ENCODE measurements at places on chromosomes 7 and 10. TPM values are rescaled to one million over a fixed set of nuclear protein-coding genes. Genes with fewer than 3 reads are reported as not detected.

HDAC9 gene
- 3.2 TPM for total RNA-seq

VPS37D gene
- 0.18 TPM for total RNA-seq

DNA sequence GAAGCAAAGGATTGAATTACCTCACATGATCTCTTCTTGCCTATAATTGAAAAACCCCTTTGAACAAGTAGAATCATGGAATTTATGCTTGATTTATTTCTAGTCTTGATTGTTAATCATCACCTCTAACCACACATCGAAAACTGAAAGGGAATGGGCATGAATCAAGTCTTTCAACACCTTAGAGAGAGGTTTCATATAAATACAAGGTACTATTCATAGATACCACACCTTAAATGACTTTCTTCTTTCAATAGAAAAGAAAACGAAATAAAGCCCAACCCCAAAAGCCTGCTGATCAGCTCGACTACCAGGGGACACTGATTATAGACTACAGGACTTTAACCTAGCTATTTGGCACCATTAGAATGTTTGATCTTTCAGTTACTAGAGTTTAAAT lies 128.6 kb upstream of the PTPRZ1 start:
- no peak overlapping the region for H3K27ac ChIP-seq
- no peak for DNase-seq
- no peak overlapping the region for H3K4me3 ChIP-seq

TRUB1 gene
- 15.7 TPM for total RNA-seq

CYP2C18 gene
- total RNA-seq: 0.13 TPM

RASSF4 gene
- total RNA-seq: 2.8 TPM

DNA sequence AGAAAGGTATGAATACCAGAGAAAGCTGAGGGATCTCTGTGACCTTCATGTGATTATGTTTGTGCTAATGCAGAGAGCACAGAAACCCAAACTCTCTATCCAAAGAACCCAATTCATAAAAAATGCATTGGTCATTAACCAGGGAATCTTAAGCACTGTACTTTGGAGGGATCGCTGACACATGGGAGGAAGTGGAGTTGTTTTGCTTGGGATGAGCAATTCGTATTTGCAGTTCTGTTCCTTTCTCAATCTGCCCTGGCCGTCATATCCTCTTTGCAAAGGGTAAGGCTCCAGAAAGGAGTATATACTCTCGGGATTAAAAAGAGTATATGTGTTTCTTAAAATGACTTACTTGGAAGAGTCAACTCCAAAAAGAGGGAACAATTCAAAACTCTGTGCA lies 221.3 kb downstream of the POU6F2 start:
- no peak overlapping the region for H3K4me3 ChIP-seq
- no peaks in the 10 kb centered on the region for H3K36me3 ChIP-seq
- no peaks in the 10 kb centered on the region for H3K27me3 ChIP-seq

DNA sequence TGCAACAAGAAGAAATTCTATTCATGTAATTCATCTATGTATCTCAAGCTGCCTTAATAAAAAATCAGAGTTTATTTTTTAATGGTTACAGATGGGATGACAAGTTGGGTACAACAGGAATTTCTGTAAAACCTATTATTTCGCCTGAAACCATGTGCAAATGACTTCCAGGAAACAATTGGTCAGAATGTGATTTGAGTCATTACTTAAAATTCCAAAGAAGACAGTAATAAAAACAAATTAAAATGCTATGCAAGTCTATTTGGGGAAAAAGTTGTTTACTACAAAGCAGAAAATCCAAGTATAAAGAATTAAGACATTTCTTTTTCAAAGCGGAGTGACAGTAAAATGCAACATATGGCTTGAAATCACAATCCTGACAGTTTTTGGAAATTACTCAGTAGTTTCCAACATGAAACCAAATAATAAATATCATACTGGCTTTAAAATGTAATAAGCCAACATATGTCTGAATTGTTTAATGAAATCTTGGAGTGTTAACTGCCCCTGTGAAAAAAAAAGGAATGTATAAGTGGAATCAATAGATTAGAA lies 41.5 kb upstream of the SEMA3C start:
- no peaks in the 10 kb centered on the region for H3K27me3 ChIP-seq
- H3K4me3 ChIP-seq: no peak overlapping the region
- no peaks in the 10 kb centered on the region for H3K4me1 ChIP-seq
- no peak for DNase-seq
- H3K27ac ChIP-seq: no peak overlapping the region

GRCh38 chr10:78894841-78895195 lies 173.9 kb upstream of the ZMIZ1 start:
- no peaks in the 10 kb centered on the region for H3K4me1 ChIP-seq
- peaks cover 4% of the 10 kb centered on the region for H3K27me3 ChIP-seq
- DNase-seq: no peak
- no peak overlapping the region for H3K4me3 ChIP-seq
- no peaks in the 10 kb centered on the region for H3K36me3 ChIP-seq

RELN gene
- total RNA-seq: not detected

DNA sequence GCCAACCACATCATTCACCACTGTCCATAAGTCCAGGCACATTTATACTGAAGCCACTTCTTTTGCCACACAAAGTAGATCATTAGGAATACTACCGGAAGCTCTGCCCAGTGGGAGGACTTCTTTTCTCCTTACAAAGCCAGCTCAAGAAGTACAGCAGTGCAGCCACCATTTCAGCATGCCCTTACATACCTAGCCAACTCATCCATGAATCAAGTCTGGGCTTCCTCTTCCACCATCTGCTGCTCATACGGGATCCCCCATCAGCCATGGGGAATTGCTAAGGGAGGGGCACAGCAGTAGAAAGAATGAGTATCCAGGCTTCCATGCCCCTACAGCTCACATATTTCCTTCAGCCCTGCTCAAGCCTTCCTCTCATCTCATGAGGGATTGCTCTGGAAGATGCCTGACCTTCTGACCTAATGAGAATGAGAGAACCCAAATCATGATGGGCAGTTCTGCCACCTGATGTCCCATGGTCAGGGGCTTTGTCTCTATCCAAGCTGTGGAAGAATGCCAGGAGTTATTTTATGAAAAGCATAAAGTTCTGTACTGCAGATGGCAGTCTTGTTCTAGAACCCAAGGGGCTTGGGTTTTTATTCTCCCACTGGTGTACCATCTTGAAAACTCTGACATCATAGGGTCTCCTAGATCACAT lies 39.5 kb downstream of the ACSM6 start:
- H3K4me3 ChIP-seq: no peak overlapping the region
- H3K27me3 ChIP-seq: no peaks in the 10 kb centered on the region
- H3K36me3 ChIP-seq: no peaks in the 10 kb centered on the region
- H3K27ac ChIP-seq: no peak overlapping the region
- DNase-seq: no peak

DNA sequence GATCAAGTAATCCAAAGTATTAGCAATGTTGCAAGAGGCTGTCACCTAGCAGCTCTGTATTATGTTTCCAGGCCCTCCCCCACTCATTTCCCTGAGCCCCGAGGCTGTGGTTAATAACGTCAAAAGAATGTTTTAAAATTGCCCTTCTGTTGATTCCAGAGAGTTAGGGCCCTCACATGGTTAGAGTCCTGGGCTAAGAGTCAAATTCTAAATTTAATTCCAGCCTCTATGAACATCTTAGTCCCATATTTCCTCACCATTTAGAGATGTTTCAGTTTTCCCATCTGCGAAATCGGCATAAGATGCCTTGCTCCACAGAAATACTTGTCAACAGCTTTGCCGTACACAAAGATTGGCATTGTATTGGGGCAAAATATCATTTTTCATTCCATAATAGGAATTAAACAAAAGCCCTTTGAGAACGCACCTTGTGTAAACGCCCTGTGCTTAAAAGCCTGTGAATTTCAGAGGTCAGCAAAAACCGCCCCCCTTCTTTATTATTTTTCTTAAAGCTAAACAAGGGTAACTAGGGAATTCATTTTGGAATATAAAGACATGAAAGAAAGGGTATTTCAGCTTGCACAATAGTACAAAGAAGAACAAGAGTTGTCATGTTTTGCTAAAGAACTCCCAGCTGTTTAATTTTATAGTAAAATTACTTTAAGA lies 135.8 kb downstream of the ARID5B start:
- no peaks in the 10 kb centered on the region for H3K27me3 ChIP-seq
- peaks cover 51% of the 10 kb centered on the region for H3K4me1 ChIP-seq
- H3K27ac ChIP-seq: no peak overlapping the region
- H3K4me3 ChIP-seq: no peak overlapping the region
- no peak for DNase-seq

GRCh38 chr10:43707770-43708169 lies 59.1 kb upstream of the ZNF32 start:
- H3K36me3 ChIP-seq: no peaks in the 10 kb centered on the region
- H3K4me1 ChIP-seq: no peaks in the 10 kb centered on the region
- no peak overlapping the region for H3K27ac ChIP-seq
- H3K27me3 ChIP-seq: no peaks in the 10 kb centered on the region
- no peak overlapping the region for H3K4me3 ChIP-seq

DNA sequence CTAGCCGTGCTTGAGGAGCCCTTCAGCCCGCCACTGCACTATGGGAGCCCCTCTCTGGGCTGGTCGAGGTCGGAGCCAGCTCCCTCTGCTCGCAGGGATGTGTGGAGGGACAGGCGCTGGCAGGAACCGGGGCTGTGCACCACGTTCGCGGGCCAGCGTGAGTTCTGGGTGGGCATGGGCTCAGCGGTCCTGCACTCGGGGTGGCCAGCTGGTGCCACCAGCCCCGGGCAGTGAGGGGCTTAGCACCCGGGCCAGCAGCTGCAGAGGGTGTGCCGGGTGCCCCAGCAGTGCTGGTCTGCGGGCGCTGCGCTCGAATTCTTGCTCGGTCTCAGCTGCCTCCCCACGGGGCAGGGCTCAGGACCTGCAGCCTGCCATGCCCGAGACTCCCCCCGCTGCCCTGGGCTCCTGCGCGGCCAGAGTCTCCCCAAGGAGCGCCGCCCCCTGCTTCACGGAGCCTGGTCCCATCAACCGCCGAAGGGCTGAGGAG lies 90.8 kb upstream of the NRG3 start:
- no peak for DNase-seq
- no peak overlapping the region for H3K4me3 ChIP-seq
- no peak overlapping the region for H3K27ac ChIP-seq
- no peaks in the 10 kb centered on the region for H3K36me3 ChIP-seq

DNA sequence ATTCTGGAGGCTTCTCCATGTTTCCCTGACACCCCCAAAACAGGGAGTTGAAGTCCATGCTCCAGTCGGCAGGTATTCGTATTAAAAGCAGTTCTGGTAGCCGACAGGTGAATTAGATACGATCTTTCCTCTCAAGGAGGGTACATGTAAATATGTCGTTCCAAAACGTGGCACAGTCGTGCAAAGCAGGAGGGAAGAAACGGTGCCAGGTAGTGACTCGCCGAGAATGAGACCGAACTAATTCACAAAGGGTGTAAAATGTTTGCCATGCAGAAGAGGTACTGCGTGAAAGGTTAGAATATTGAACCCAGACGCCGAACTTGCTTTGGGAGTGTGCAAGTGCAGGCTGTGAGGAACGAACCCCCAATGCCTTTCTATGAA lies 483 bp downstream of the EDRF1 start:
- H3K36me3 ChIP-seq: peaks cover 25% of the 10 kb centered on the region
- peak overlapping the region; percentile 96 for H3K4me3 ChIP-seq
- H3K27me3 ChIP-seq: no peaks in the 10 kb centered on the region
- H3K4me1 ChIP-seq: peaks cover 22% of the 10 kb centered on the region

- no peaks in the 10 kb centered on the region for H3K27me3 ChIP-seq
- H3K36me3 ChIP-seq: no peaks in the 10 kb centered on the region
- no peak overlapping the region for H3K27ac ChIP-seq
These were observed 1375.1 kb upstream of the LRRTM3 start for GRCh38 chr10:65550761-65551160.

- H3K4me1 ChIP-seq: peaks cover 53% of the 10 kb centered on the region
- peak overlapping the region; percentile 6 for H3K27ac ChIP-seq
- no peaks in the 10 kb centered on the region for H3K27me3 ChIP-seq
- H3K4me3 ChIP-seq: peak overlapping the region; percentile 55
- DNase-seq: no peak
These were observed 13.7 kb downstream of the INPP5A start for GRCh38 chr10:132551093-132551807.

FANK1 gene
- 0.44 TPM for total RNA-seq

DNA sequence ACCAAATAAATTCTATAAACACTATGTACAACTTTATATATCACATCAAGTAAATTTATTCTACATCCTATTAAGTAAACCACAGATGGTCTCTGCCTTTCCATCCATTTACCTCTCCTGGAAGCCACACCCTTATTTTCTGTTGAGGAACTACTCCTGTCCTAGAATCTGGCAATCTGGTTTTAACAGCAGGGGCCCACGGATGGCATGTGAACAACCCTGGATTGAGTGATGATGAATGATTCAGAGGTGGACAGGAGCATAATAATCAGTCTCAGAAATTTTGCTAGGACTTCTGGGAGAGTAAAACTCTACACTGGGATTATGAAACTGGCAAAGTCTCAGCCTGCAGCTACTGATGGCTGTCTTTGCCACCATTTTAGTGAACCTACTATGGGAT lies 54.1 kb downstream of the CDK6 start:
- H3K36me3 ChIP-seq: no peaks in the 10 kb centered on the region
- H3K27me3 ChIP-seq: no peaks in the 10 kb centered on the region
- DNase-seq: no peak
- no peak overlapping the region for H3K4me3 ChIP-seq

CPA2 gene
- total RNA-seq: not detected

DNA sequence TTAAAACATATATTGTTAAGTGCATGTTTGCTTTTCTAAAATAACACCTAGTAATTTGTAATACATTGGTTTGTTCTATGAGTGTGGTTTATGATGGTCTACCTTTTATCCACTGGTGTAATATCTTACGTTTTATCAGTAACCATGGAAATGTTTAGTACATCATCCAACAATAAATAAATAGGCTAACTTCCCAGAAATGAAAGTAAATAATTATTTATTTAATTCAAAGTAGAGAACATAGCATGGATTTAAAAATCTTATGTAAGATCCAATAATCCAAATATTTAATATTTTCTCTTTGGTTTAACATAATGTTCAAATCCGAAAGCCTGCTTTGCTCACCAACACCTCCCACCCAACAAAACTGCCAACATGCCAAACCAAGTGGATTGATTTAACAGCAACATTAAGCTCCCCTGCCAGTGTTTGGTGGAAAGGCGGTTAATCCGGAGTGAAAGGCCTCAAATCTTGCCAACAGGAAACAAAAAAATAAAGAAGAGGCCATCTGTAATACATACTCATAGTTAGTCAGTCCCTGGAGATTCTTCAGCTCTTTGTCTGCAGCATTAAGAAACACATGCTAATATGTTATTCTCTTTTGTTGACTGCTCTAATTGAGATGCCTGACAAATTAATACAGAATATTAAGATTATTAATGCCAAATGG lies 897.8 kb downstream of the CNTNAP2 start:
- H3K27me3 ChIP-seq: no peaks in the 10 kb centered on the region
- no peak for DNase-seq
- H3K4me1 ChIP-seq: no peaks in the 10 kb centered on the region
- H3K4me3 ChIP-seq: no peak overlapping the region
- no peak overlapping the region for H3K27ac ChIP-seq
- no peaks in the 10 kb centered on the region for H3K36me3 ChIP-seq

DNA sequence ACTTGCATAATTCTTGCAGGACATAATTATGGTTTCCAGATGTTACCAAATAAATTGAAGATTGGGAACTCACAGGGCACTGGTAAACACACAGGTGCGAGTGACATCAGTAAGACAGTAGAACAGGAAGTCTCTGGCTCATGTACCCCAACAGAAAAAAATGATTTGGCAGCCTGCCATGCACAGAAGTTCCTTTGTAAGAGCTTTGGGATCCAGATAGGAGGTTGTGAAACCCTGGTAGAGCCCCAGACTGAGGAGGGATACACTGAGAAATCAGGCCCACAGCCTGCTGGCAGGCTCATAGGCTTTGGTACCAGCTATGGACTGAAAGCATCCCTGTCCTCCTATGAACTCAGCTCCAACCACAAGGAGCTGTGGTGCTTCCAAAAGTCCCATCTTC lies 118.0 kb downstream of the COBL start:
- DNase-seq: no peak
- no peak overlapping the region for H3K27ac ChIP-seq
- H3K27me3 ChIP-seq: no peaks in the 10 kb centered on the region
- H3K4me3 ChIP-seq: no peak overlapping the region
- no peaks in the 10 kb centered on the region for H3K4me1 ChIP-seq

ANKRD61 gene
- total RNA-seq: 0.24 TPM

Measured in CD8-positive, alpha-beta memory T cell (primary cell).